Hematopoietic multipotent progenitor cell treated with erythropoietin and hydrocortisone succinate and interleukin-3 and kit ligand, for 8 days (in vitro differentiated cells): ENCODE measurements at places on chromosomes 7 and 10.

DNA sequence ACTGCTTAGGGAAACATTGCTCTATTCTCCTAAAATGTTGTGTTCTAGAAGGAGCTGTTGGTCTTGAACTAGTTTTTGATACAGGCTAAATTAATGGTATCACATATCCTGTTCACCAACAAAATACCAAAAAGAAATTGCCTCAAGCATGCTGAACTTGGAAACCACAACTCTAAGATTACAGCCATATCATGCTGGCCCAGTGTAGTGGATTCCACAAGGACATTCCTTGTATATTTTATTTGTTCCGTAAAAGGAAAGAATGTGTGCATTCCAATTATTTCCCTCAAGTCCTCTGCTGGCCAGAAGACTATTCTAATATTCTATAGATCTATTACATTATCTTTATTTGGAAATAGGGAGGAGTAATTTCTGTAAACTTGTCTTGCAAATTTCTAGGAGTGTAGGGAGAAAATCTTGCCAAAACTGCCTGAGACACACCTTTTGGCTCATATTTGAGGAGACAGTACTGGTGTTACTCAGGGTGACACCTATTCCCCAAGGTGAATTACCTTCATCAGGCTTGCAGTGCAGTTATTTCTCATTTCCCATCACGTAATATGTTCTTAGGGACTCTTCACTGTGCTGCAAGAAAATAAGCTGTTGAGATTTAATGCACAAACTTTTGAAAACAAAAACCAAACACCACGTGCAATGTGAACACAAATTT lies 1.9 kb upstream of the NEBL start:
- DNase-seq = no peak

DNA sequence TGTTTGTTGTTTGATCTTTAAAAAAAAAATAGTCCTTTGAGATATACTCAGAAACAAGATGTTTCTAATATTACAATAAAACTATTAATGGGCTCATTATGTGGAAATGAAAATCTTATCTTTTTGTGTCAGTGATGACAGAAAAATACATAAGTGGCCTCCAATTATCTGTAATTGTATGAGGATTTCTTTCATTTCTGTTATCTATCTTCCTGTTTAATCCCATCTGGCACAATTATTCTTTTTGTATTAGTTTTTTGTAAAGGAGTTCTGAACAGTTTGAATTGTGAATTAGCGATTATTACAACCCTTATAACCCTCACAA lies 270.8 kb downstream of the BBS9 start:
- no peak for DNase-seq

- DNase-seq = no peak
Observed at GRCh38 chr10:103224133-103224532, 21.6 kb upstream of the RPEL1 start.

GRCh38 chr10:112907893-112908292 lies 42.2 kb upstream of the TCF7L2 start:
- no peak for DNase-seq

- no peak for DNase-seq
Observed at GRCh38 chr10:775245-776075, 86.0 kb upstream of the DIP2C start.

DNA sequence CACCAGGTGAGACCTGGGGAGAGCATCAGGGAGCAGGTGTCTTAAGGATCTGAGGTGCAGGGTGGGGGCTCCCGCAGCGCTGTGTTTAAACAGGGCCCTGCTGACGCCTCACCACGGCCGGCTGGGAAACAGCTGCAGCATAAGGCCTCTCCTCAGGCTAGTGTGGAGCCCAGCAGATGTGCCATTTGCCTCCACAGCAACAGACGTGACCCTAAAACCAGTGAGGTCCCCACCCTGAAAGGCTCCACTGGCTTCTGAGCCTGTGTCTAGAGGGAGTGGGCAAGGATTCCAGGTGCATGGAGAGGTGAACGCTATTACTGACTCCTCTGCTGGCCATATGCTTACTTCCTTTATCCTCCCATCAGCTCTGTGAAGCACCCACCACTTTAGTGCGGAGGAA lies 47.8 kb downstream of the SYPL1 start:
- DNase-seq = no peak

GRCh38 chr7:75993689-75994387 lies 557 bp downstream of the TMEM120A start:
- peak; percentile 17 for DNase-seq

DNA sequence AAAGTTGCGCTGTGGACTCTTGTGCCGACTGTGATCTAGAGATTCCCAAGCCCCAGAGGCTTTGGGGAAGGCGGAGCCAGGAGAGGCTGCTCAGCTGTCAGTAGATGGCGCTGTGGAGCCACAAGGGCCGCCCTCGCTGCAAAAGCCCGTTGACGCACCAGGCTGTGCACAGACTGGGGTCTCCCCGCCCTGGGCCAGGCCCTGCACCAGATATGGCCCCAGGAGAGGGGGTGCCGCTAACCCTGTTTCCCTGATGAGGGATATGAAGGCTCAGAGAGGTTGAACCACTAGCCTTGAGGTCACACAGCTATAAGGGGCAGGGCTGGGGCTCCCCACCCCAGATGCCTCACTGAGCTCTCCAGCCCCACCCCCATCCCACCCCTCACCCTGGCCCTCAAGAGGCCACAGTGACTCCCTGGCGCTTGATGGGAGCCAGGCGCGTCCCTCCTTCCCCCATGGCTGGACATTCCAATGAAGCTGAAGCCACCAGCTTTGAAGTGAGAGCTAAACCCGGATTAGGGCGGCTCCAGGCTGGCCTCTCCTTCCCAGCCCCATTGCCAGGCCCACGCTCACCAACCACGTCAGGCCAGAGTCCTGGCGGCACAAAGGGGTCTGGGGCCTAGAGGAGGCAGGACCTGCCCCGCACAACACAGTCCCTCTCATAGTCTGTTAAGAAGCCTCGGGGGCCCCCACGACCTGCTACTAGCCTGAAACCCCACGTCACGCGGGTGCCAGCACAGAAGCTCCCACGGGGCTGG lies 26.4 kb downstream of the MYL10 start:
- peak; percentile 62 for DNase-seq

GRCh38 chr10:133399123-133399601 lies 5.2 kb downstream of the MTG1 start:
- no peak for DNase-seq

- no peak for DNase-seq
Observed at GRCh38 chr7:129503725-129504124, 1.4 kb downstream of the SMKR1 start.

DNA sequence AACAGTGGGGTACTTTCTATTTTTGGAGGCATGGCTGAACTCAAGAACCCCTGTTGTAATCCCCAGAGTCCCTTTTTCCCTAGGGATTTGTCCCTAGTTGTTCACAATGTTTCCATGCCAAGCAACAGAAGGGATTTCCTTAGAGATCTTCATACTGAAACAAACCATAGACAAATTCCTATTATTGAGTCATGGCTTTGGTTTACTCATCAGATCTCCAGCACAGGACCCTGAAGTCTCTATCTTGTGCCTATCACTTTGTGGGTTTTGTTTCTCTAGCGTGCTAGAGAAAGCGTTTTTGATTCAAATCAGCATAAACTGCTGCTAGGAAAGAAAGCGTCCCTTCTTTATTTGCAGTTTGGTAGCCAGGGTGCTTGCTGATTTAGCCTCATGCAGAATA lies 165.0 kb downstream of the BAMBI start:
- no peak for DNase-seq

GRCh38 chr7:87170828-87171227 lies 18.6 kb downstream of the DMTF1 start:
- DNase-seq = no peak

DNA sequence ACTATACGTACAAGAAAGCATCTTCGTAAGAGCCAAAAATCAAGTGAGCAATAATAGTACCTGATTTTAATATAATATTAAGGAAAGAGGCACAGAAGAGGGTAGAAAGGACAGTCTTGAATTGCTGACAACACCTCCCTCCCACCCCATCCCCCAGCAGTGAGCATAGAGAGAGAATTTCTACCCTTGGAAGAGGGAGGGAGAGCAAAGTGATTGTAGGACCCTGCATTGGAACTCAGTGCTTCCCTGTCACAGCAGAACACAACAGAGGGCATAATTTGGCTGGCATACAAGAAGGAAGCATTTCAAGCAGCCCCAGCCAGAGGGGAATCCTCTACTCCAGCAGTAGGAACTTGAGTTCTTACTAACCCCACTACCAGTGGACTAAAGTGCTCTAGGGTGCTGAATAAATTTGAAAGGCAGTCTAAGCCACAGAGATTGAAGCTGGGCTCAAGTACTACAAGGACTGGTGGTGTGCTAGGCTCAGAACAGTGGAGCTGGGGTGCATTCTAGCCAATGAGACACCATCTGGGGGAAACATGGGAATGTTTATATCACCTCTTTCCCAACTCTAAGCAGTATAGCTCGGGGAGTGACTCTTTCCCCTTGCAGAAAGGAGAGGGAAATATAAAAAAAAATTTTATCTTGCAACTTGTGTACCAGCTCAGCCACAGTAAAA lies 44.2 kb downstream of the PCLO start:
- DNase-seq = no peak

- DNase-seq = no peak
Observed at GRCh38 chr10:92692697-92693533, 3.2 kb downstream of the HHEX start.

GRCh38 chr7:2921653-2922347 lies 77.7 kb upstream of the GNA12 start:
- no peak for DNase-seq

DNA sequence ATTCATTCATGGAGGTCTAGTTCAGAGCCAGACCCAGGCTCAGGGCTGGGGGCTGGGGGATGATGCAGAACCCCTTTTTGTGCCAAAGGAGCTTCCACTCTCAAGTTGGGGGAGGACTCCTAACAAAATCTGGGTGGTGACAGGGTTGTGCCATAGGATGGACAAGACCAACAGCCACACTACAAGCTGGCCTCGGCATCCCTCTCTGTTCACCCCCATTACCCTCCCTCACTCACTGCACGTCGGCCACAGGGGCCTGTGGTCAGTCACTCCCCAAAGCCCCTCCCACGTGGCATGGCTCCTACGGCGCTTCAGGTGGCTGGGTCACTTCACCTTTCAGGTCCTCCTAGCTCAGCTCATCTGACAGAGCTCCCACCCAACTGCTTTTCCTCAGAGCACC lies 348.7 kb upstream of the ZMIZ1 start:
- no peak for DNase-seq

DNA sequence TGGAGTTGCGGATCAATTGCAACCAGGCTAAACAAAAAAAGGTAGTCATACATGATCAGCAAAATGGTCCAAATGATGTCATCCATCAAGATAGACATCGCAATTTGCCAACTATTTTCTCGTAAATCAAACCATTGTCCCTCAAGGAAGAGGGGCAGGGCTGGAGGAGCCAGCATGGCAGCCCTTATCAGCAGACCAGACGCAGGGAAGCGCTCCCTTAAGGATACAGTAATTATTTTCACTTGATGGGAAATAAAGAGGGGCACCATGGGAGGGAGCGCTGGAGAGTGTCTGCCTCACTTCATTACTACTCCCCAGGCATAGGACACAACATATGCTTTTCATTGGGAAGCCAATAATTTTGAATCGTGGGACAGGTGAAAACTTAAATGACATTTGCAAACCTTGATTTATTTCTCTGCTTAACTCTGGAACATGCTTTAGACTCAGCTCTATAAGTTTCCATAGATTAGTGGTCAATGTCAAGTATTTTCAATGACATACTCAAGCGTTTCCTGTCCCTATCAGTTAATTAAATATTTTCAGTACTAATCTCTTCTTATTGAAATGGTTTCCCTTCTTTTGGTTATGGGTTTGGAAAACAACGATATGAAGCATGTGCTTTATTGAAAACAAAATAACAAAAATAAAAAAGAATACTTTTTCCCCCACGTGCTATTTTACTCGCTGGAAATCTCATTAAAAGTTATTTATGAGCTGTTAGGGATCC lies 202.4 kb upstream of the HABP2 start:
- no peak for DNase-seq

DNA sequence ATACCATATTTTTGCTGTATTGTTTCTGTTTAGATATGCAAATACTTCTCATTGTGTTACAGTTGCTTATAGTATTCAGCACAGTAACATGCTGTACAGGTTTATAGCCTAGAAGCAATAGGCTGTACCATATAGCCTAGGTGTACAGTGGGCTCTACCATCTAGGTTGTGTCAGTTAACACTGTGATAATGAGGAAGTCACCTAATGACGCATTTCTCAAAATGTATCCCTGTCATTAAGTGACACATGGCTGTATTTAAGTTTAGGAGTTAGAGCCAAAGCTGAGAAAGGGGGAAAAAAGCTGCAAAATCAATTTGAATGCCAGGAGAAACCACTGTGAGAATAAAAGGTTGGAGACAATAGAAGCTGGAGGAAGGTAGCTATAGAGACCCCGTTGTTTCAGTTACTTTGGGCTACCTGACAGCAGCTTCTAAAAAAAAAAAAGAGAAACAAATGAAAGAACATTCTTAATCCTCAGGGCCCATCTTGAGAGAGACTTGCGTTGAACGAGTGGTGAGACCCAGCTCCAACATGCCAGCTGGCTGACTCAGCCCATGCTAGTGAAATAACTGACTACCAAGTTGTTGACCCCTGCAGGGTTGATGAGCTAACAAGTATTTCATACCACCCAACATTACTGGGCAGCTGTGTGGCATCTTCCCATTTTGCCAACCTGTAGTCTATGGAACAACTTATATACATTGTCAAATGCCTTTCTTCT lies 8.7 kb downstream of the STARD3NL start:
- DNase-seq = no peak

- DNase-seq = no peak
Observed at GRCh38 chr10:98417973-98418664, 3.1 kb upstream of the PYROXD2 start.

- no peak for DNase-seq
Observed at GRCh38 chr7:542713-543500, 23.3 kb upstream of the PDGFA start.

- DNase-seq = peak; percentile 77
Observed at GRCh38 chr10:101032637-101033224, 1.7 kb downstream of the SFXN3 start.

- no peak for DNase-seq
Observed at GRCh38 chr7:121280656-121281055, 48.1 kb upstream of the WNT16 start.

DNA sequence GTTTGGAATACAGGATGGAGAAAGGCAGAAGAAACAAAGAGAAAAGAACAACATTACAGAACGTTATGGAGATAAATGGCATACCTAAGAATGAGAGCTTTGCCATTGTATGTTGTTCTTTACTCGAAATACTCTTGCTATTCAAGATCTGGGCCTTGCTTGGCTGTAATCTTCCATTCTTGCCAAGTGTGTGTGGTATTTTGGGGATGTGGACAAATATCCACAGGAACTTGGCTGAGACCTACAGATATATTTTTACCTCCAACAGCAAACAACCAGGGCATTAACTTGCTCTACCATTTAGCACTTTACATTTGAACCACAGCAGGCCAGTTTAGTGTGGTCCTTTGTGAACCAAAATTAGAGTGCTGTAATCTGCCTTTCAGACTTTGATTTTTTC lies 76.3 kb downstream of the DKK1 start:
- DNase-seq = no peak
